Urothelium cell line (cell line): ENCODE measurements at places on chromosomes 4 and X.

DNA sequence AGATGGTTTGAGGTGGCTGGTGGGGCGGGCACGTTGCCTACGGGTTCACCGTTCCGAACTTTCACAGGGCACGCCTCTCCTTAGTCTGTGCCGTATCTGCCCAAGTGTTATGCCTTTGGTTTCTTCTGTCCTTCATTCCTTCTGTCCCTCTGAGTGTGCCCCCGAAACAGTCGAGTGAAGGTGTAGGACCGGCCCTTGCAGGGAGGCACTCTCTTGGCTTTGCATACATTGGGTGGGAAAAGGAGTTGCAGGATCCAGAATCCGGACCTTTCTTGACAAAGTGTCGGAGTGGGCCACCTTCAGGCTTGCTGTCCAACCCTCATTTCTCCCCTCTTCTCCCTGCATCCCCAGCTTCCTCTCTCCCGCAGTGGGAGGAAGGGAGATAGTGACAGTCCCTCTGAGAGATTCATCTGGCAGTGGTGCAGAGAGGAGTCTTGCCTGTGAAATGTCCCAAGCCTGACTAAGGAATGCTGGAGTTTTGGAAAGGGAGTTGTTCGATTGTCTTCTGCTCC lies 569 bp downstream of the ARFIP1 start:
- peak; percentile 7 for DNase-seq

DNA sequence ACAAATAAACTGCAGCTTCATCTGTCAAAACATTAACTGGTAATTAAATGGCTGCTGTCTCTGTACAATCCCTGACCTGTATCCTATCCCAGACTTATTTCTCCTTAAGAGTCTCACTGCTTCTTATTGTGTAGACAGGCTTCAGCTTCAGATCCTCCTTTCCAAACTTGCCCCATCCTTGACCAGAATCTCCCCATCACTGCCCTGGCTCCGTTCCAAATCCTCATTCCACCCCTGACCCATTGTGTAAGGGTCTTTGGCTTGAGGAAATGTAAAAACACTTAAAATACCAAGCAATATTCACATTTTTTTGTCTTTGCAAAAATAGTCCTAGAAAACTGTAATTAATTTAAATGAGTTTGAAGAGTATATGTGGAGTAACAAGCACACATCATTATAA lies 152.6 kb upstream of the VEGFC start:
- DNase-seq, result no peak

GRCh38 chr4:84099599-84099998 lies 399.5 kb downstream of the NKX6-1 start:
- no peak for DNase-seq

- peak; percentile 27 for DNase-seq
Observed at GRCh38 chr4:157265281-157265680, 44.8 kb downstream of the GRIA2 start.
